ENCODE measurements at places on chromosomes 16 and 17.

- no peak for DNase-seq
Observed at GRCh38 chr17:18250259-18250658, 8.3 kb downstream of the FLII start.

GRCh38 chr17:56098746-56099145 is 54.5 kb upstream of the ANKFN1 start:
- DNase-seq, result no peak

GRCh38 chr17:2172077-2172851 is 117.4 kb downstream of the HIC1 start:
- no peak for DNase-seq

DNA sequence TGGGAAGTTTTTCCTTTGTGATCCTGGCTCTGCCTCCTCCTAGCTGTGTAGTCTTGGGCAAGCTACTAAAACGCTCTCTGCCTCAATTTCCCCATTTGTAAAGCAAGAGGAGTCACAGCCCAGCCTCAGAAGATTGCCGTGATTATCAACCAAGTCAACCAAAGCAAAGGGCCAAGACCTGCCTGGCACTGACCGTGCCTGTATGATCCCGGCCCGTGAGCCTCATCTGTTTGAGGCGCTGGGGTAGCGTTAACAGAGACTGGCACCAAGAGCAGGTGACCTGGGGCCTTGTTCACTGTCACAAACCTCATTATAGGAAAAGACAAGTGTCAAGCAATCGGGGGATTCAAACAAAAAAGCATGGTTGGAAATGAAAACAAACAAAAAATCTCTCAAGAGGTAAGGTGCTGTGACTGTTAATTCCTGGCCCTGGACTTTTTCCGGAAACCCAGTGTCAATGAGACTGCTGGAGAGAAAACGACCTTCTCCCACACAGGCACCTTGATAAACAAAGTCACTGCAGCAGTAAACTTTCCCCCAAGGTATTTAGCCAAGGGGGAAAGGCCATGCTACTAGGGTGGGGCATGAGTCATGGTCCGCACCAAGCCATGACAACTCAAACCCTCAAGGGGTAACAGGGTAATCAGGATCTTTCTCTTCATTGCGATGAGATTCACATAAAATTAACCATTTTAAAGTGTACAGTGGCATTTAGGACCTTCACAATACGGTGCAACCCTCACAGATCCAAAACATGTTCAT is 5.4 kb downstream of the MEAK7 start:
- no peak for DNase-seq

GRCh38 chr17:47811709-47812108 is 9.9 kb downstream of the OSBPL7 start:
- DNase-seq, result no peak

DNA sequence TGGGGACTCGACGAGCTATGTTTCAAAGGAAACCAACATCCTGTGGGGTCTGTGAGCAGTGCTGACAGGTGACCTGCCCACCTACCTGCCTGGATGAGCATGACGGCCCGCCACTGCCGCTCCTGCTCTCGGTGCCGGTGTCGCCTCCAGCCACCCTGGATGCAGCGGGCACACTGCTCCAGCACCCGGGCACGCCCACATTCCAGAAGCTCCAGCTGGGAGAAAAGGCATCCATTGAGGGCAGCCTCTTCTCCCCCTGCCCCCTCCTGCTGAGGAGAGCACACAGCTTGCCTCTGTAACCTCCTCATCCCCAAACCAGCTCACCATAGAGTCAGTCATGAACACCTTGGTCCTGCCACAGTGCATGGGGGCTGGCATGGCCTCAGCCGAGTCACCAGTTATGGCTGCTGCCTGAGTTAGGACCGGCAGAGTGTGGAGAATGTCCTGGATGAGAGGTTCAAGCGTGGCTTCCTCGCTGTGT is 14.3 kb downstream of the ZNHIT3 start:
- DNase-seq, result no peak

DNA sequence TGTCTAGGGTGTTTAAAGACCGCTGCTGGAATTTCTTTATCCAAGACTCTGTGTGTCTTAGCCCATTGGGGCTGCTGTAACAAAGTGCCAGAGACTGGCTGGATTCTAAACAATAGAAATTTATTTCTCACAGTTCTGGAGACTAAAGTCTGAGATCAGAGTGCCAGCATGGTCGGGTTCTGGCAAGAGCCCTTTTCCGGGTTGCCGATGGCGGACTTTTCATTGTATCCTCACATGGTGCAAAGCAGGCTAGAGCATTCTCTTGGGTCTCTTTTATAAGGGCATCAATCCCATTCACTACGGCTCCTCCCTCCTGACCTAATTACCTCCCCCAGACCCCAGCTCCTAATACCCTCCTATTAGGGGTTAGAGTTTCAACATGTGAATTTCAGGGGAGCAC is 9.5 kb downstream of the NLRC5 start:
- DNase-seq, result no peak

DNA sequence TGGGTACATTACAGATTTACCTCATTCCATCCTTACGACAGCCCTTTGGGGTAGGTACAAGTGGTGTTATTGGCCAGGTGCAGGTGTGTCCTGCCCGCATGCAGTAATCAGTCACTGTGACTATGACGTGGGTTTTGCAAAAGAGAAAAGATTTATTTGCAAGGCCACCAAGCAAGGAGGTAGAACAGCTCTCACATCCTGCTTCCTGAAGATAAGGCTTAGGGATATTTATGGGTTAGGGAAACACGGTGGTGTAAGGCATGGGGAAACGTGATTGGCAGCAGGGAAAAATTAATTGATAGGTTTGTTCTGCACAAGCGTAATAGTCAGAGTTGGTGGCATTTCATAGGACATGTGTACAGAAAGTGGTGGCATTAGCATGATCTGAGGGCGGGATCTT is 214.8 kb downstream of the PARN start:
- no peak for DNase-seq

- no peak for DNase-seq
Observed at GRCh38 chr17:78600181-78600721, 23.1 kb upstream of the DNAH17 start.

DNA sequence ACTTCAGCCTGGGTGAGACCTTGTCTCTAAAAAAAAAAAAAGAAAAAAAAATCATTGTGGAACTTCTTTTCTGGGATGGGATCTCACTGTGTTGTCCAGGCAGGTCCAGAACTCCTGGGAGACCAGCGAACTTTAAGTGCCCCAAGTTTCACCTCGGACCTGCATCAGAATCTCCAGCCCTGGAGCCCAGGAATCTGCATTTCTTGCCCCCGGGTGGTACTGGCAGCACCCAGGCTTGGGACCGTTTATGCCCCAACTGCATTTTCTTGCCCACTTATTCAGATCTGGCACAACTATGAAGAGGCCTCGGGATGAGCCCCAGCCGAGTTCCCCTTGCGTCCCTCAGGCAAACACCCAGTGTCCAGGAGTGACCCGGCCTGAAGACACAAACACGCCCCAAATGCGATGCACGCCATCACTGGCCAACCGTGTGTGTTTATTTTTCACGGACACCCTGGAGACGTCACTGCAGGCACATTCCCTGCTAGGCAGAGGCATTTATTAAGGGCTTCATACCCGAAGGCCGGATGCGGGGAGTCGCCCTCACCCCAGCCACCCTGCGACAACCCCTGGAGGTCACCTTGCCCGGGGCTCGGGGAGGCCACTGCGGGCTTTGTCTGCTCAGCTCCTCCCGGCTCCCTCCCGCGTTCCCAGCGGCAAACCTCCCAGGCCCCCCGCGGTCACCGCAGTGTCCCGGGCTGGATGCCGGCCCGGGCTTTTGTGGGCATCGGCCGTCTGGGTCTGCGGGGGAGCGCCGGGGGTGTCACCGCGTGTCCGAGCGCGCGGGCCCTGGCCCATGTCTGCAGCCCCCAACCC is 684 bp upstream of the SPIRE2 start:
- DNase-seq, result no peak

- DNase-seq, result no peak
Observed at GRCh38 chr17:34358631-34359030, 2.4 kb downstream of the CCL13 start.

GRCh38 chr17:83109793-83110645 is 30.6 kb downstream of the METRNL start:
- no peak for DNase-seq

- no peak for DNase-seq
Observed at GRCh38 chr17:16417896-16418684, 2.7 kb downstream of the TRPV2 start.

DNA sequence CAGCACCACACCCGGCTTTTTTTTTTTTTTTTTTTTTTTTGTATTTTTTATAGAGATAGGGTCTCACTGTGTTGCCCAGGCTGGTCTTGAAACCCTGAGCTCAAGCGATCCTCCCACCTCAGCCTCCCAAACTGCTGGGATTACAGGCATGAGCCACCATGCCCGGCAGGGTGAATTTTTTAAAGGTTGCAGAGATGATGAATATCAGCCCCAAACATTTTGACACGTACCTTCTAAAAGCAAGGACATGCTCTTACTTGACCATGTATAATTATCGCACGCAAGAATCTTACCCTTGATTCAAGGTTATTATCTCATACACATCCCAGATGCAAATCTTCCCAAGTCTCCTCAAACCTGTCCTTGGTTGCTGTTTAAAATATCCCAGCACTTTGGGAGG is 4.3 kb upstream of the FOXC2 start:
- no peak for DNase-seq

- no peak for DNase-seq
Observed at GRCh38 chr16:78324649-78325285, 225.3 kb downstream of the WWOX start.

Measured in stimulated activated CD4-positive, alpha-beta T cell treated with anti-CD3 and anti-CD28 coated beads, Interleukin-12 subunit alpha, Interleukin-12 subunit beta, amount 100 ng/mL, for 4 hours (primary cell).